AG04449 (cell line): ENCODE measurements at places on chromosomes 2 and 18.

DNA sequence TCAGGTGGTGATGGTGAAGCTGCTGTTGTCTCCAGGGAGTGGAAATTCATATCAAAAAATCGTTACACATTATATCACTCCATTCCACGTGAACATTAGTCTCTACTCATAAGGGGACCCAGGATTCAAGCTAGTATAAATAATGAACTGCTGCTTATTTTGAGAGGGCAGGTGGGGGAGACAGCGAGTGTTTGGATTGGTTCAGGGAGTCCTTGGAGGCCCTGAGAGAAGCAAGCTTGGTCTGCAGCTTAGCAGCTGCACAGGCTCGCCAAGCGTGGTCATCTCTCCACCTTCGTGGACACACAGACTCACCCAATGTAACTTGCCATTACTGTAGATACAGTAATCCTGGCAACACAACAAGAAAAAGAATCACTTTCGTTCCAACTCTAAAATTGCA is 177.6 kb downstream of the ZNF521 start:
- DNase-seq = no peak

- DNase-seq = no peak
Observed at GRCh38 chr2:140257692-140258300, 1477.6 kb upstream of the NXPH2 start.

DNA sequence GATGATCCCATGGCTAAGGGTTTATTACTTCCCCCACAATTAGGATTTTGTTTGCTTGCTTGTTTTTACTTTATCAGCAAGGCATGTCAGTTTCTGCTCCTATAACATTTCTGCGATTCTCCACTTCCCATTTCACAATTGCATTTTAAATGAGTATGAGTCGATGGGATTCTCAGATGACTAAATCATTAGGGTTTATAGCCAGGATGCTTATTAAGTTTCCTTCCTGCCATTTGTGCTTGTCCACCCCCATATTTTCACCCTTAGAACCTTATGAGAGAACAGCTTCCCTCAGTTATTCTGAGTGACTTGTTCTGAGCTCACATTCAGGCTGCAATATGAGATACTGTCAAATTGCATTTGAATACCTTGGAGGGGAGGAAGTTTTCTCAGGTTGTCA is 37.9 kb upstream of the C1GALT1C1L start:
- no peak for DNase-seq

DNA sequence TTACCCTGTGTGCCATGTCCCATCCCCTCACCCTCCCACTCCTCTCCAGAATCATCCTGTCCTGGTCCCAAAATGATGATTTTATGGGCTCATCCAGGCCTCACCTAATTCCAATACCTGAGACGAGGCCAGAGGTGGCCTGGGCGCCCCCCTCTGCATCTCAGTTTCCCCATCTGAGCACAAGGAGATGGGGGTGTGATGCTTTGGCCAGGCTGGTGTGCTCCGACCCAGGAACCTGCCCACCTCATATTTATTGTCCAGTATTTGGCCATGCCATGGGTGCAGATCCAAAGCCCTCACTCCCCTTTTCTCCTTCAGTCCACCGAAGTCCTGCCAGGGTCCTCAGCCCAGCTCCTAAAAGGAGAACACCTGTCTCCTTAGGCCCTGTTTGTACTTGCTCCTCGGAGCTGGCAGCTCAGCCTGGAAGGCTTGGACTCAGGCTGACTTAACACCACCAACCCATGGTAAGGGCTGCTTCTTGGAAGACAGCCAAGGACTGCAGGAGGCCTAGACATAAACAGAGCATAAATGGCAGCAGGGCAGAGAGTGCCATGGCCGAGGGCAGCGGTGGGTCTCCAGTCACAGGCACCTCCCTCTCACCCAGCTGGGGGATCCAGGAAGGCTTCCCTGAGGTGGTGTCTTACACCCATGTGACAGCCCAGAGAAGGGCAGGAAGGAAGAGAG is 3.6 kb downstream of the TEX51 start:
- DNase-seq = no peak

- no peak for DNase-seq
Observed at GRCh38 chr2:212912445-212913103, 238.8 kb downstream of the IKZF2 start.

- DNase-seq = no peak
Observed at GRCh38 chr2:221276033-221276432, 296.1 kb downstream of the EPHA4 start.

- no peak for DNase-seq
Observed at GRCh38 chr18:49669403-49669802, 107.5 kb downstream of the LIPG start.

DNA sequence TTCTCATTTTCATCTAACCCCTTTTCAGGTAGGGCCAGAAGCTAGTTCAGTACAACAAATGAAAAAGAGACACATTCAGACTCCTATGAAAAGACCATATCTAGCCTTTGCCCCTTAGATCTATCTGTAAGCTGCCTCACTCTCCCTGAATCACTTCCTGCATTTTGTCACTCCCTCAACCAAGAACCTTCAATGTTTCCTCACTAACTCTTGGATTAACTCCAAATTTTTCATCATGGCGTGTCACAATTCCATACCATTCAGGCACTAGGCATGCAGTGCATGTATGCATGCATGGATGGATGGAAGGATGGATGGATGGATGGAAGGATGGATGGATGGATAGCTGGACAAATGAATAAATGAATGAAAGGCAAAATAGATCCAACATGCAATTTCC is 356.9 kb downstream of the TNS1 start:
- no peak for DNase-seq

- no peak for DNase-seq
Observed at GRCh38 chr2:164755952-164756351, 85.7 kb downstream of the COBLL1 start.

GRCh38 chr2:178128836-178129630 is 16.8 kb downstream of the RBM45 start:
- no peak for DNase-seq

GRCh38 chr18:60413944-60414547 is 41.5 kb upstream of the MC4R start:
- no peak for DNase-seq

DNA sequence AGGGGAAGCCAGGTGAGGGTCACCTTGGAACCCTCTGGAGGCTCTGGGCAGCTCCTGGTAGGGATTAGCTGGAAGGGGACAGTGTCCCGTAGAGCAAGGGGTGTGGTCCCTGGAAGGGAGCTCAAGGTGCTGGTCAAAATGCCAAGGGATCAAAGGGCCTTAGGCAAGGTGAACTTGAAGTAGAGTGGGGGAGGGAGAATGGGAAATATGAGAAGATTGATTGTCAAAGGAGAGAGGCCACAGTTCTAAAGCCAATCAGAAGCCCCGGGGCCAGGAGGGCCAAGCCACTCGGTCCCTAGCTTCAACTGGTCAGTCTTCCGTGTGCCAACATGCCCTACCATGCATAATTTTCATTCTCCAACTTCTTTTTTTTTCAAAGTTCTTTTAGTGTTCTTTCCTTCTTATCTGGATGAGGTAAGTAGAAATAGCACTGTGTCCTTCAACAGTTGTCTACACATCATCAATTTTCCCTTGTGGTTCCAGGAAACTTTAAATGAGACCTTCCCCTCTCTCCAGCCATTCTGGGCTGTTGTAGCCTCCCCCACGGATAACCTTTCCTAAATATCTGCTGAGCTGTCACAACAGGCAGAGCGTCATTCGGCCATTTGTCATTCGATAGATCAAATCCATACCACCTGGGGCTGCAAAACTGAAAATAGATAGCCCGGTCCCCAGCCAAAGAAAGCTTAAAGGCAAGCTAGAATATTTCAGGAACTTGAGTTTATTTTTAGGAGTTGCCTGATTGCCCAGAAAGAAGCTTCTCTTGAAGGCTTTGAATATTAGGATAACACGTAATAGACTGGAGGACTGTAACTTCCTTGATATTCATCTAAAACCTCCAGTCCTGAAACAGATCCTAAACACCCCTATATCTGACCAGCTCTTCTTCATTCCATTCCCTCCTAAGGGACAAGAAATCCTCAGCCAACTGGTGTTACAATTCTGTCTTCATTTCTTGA is 83.3 kb downstream of the ALPK2 start:
- DNase-seq = no peak

DNA sequence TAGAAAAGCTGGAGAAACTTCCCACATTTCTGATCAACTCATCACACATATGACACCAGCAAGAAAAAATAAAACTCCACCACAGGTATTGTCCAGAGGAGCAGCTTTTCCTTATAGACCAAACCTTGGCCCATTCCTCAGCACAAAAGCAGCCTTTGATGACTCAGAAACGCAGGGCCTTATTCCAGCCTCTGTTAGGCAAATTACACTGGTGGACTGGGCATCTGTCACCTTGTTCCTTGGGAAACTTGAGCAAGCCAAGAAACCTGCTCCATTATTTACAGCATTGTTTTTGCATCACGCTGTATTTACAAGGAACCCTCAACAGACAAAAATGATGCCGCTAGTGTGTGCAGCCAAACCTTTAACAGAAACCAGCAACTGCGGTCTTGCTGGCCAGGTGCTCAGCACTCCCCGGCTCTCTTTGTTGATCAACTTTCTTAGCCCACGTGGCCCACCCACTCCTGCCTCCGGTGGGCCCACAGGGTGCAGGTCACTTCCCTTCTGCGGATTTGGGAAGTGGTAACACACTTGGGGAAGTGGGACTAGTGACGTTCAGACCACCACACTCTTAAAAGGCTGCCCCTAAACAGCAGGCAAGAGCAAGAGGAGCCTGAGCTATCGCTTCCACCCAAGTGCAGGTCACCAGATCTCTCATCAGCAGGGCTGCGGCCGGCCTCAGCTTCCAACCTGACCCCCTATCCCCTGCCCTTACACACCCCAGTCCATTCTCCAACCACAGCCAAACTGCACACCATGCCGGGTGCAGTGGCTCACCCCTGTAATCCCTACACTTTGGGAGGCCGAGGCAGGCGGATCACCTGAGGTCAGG is 1.5 kb downstream of the AP1S3 start:
- no peak for DNase-seq

GRCh38 chr2:31037058-31037457 is 101.2 kb downstream of the GALNT14 start:
- DNase-seq = no peak

- no peak for DNase-seq
Observed at GRCh38 chr18:57429167-57430078, 5.8 kb upstream of the ONECUT2 start.

GRCh38 chr2:33144243-33144642 is 197.5 kb downstream of the LTBP1 start:
- no peak for DNase-seq

- no peak for DNase-seq
Observed at GRCh38 chr2:22901471-22902179, 483.4 kb upstream of the KLHL29 start.

GRCh38 chr2:36359067-36359466 is 3.5 kb downstream of the CRIM1 start:
- DNase-seq = no peak

DNA sequence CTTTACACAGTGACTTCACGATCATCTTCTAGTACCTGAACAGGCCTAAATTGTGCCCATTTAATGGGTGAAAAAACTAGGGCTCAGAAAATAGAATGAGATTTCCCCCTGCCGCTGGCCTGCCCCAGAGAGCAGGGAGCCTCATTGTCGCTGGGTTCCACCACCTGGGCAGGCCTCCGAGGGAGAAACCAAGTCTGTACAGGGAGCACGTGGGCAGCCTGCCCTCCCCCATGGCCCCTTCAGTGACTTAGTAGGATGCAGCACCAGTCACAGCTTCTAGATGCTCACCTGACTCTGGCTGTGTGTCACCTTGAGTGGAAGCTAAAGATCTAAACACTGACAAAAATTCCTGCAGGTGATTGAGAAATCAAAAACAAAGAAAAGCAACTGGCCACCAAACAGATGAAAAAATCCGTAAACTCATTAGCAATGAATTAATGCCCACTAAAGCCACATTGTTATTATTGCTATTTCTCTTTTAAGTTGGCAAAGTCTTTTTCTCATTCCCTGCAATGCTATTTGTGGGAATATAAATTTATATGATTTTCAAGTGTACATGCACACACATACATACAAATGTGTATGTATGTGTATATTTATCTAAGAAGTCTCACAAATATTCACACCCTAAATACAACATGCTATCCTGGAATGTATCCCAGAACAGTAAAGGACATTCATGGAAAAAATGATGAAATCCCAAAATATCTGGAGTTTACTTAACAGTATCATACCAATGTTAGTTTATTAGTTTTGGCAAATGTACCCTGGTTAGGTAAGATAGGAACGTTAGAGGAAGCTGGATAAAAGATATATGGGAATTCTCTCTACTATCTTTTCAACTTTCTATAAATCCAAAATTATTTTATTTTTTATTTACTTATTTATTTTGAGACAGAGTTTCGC is 18.7 kb upstream of the ASPRV1 start:
- DNase-seq = no peak

- no peak for DNase-seq
Observed at GRCh38 chr18:62632788-62633455, 82.4 kb upstream of the PHLPP1 start.

GRCh38 chr18:79523206-79523735 is 127.5 kb downstream of the NFATC1 start:
- DNase-seq = no peak
